ENCODE measurements at places on chromosomes 7 and 10.

DNA sequence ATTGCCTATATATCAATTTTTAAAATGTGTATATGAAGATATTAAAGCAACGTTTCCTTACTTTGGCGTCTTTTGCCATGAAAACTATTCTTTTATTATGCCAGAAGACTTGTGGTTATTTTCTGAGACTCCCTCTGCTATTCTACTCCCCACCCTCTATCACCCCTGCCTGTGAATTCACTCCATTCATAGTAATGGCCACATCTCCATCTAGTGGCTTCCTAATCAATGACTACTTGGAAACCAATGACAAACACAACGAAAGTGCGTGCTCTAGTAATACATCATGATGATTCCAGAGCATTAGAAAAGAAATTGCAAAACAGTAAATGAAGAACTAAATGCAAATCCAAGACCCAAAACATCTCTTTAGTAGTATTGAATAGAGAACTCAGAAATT is 186.7 kb upstream of the HGF start:
- DNase-seq: no peak

- no peak for DNase-seq
These were observed 93.4 kb downstream of the SLC39A12 start for GRCh38 chr10:18044976-18045720.

DNA sequence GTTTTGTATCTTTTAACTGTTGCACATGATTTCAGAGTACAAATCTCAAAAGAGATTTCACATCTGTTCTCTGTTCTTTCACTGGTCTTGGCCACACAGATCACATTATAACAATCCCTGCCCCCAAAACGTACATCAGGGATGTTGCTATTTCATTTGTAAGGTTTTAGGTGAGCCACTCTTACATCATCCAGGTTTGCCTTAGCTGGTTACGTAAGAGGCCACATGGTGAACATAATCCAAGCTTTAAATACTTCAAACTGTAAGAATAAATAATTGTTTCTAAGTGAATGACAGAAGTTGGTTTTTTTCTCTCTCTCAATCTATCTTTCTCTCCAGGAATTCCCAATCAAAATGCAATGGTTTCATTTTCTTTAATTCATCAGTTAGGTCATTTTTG is 245.9 kb upstream of the HGF start:
- DNase-seq: no peak

DNA sequence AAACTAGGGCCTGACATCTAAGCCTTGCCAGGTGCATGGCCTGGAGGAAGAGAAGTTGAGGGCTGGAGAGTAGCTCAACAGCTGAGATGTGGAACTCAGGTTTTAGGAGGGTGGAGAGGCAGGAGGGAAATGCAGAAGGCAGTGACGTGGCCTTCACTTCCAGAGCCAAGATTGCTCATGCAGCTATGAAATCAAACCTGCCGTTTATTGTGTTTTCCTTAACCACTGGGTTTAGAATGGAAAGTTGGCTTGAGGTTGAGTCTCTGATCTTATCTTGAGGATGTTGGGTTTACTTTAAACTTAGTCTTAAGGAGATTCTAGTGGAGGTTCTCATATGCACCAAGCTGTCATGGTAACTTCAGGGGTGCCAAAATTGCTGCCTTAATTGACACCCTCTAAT is 178.6 kb downstream of the SORCS3 start:
- DNase-seq: no peak
